Pancreas (tissue), 10 donors: ENCODE measurements at places on chromosomes 3 and 15. TPM values are rescaled to one million over a fixed set of nuclear protein-coding genes. Genes with fewer than 3 reads are reported as not detected.
A peak's percentile ranks its signal among the peaks of the same experiment; 100 is the strongest.

Gene TRANK1
- total RNA-seq = 2.5 TPM

Gene SUSD5
- total RNA-seq = 0.08 TPM

Gene FRG2C
- total RNA-seq = not detected

Gene SIDT1
- total RNA-seq = 2.4 TPM

DNA sequence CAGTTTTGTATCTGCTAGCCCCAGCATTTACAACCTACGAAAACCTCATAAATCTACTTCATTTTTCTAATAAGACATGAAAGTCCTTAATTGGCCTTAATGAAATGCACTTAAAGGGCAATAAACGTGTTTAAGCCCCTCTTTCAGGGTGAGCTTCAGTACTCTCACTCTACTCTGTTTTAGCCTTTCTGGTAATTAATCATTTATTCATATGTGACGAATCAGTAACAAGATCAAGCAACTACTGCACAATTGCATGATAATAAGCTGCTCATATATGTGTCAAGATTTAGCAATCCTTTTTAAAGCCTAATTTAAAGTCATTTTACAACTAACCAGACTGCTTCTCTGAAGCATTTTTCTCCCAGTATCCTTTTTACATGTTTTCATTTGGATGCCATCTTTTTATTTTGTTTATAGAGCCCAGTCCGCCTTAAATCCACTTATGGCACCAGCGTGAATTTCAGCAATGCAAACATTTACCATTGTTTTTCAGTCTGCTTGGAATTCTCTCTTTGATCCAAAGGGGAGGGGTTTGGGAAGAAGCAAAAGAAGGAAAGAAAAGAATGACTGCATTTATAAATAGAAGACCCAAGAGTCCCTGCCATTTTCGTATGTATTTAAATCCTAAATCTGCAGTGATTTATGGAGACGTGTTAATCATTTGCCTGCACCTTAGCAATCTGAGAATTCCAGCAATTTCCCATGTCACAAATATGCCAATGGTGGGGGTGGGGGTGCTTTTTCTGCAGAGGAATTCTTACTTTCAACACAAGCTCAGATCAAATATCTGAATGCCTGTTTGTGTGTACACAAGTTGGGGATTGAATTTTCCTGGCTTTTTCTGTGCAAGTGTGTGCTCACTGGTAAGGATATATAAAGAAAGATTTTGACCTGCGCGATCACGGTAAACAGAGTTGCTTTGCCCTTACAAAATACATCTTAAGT lies 230.8 kb upstream of the TBC1D5 start:
- H3K27me3 ChIP-seq = no peaks in the 10 kb centered on the region
- no peaks in the 10 kb centered on the region for H3K36me3 ChIP-seq

GRCh38 chr15:44659056-44659455 lies 4.4 kb downstream of the SPG11 start:
- no peak overlapping the region for H3K27ac ChIP-seq
- no peak overlapping the region for H3K4me3 ChIP-seq
- peaks cover 31% of the 10 kb centered on the region for H3K36me3 ChIP-seq
- H3K4me1 ChIP-seq = peaks cover 6% of the 10 kb centered on the region
- no peak for DNase-seq

DNA sequence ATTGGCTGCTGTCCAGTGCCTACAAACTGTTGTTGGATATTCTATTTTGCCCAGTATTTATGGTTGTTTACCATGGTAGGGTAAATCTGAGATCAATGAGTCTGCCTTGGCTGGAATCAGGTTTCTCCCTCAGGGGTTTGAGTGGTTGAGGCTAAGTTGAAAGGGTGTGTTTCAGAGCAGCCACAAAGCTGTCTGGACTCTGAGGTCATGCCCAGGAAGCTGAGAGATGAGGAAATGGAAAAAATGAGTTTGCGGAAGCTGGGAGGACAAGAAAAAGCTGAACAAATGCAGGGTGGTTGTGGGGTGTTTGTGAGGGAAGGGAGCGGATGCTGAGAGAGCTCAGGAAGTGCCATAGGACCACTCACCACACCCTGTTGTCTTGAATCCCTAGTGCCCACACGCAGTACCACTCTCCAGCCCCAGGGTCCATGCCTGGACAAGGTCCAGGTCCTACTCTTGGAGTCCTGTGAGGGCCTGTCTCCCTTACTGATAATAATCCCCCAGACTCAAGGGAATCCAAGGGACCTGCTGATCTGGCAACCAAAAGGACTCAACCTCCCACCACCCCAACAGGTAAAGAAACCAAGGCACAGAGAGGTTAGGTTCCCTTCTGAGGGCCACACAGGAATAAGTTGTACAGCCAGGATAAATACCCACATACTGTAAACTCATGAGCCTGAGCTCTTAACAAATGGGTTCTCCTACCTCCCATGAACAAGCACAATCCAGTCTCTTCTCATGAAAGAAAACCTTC lies 81.6 kb downstream of the PPCDC start:
- DNase-seq = no peak
- no peaks in the 10 kb centered on the region for H3K4me1 ChIP-seq
- H3K27ac ChIP-seq = no peak overlapping the region
- no peaks in the 10 kb centered on the region for H3K36me3 ChIP-seq
- no peaks in the 10 kb centered on the region for H3K27me3 ChIP-seq

DNA sequence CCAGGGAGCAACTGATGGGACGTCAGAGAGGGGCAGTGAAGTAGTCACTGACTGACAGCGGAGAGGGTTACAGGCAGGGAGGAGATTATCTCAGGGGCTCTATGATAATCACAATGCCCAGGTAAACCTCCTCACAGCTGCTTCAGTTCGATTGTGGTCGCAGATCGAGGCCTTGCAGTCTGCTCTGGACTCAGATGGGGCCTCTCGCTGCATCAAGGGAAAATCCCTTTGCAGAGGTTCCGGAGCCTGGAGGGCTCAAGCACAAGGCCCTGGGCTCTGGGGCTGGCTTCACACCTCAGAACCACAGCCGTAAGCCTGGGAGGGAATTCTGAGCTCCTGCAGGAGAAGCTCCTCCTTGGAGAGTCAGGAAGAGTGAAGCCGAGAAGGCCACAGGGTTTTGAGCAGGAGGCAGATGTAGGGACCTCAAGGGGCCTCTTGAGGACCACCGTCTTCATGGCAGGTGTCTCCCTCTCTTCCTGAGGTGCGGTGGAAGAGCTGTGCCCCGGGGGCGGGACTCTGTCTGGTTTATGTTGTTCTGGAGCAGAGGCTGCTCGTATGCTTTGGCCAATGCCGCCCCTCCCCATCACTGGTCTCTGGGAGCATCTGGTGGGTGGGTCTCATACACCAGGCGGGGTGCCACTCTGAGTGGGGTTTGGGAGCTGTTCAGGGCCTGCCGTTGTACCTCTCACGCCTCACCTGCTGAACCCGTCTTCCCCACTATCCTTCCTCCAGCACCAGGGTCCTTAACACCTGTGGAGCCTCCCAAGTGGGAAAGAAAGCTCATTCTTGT lies 19.5 kb upstream of the SNRPA1 start:
- no peak overlapping the region for H3K4me3 ChIP-seq
- no peaks in the 10 kb centered on the region for H3K36me3 ChIP-seq
- no peak for DNase-seq
- no peaks in the 10 kb centered on the region for H3K4me1 ChIP-seq
- H3K27ac ChIP-seq = no peak overlapping the region

GRCh38 chr3:124209426-124209825 lies 217.5 kb upstream of the ROPN1 start:
- no peak for DNase-seq
- no peak overlapping the region for H3K27ac ChIP-seq
- no peaks in the 10 kb centered on the region for H3K36me3 ChIP-seq
- no peak overlapping the region for H3K4me3 ChIP-seq

DNA sequence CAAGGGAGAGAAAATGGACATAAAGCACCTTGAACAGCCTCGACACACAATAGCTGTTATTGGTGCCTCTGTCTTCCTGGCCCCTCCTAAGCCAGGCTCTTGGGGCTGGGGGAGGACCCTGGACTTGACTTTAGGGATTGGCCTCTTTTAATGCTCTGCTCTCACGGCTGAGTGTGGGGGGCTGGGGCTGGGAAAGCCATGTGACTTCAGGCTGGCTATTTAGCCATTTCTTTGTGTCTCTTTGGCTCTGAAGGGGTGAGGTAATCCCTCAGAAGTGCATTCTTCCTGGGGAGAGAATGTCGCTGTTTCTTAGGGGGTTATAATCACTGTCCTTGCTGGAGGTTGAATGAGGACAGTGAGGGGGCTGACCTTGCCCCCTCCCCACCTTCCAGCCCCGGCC lies 26.2 kb downstream of the MAGEF1 start:
- no peak overlapping the region for H3K27ac ChIP-seq
- no peak for DNase-seq
- H3K4me1 ChIP-seq = no peaks in the 10 kb centered on the region
- no peak overlapping the region for H3K4me3 ChIP-seq

DNA sequence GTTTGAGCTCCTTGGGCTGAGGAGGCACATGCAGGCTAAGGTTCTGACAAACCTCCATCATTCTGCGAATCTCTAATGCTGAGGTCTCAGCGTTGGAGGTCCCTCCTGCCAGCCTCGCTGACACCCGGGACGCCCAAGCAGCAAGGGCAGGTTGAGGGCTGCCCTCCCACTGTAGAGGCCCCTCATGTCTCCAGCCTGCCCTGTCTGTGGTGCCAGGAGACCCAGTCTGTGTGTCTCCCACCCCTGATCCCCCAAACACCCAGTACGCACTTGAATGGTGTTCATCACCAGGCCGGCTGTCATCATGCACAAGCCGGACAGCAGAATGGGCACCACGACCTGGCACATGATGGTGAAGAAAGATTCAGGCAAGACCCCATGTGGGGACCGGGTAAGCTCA lies 27.8 kb downstream of the SLC41A3 start:
- no peak overlapping the region for H3K4me3 ChIP-seq
- no peaks in the 10 kb centered on the region for H3K27me3 ChIP-seq
- no peaks in the 10 kb centered on the region for H3K4me1 ChIP-seq
- no peak overlapping the region for H3K27ac ChIP-seq

GRCh38 chr3:132550579-132551305 lies 46.3 kb upstream of the ACKR4 start:
- no peaks in the 10 kb centered on the region for H3K36me3 ChIP-seq
- no peaks in the 10 kb centered on the region for H3K27me3 ChIP-seq
- H3K27ac ChIP-seq = peak overlapping the region; percentile 54
- no peak for DNase-seq

- H3K4me3 ChIP-seq = no peak overlapping the region
- H3K27me3 ChIP-seq = no peaks in the 10 kb centered on the region
- no peaks in the 10 kb centered on the region for H3K36me3 ChIP-seq
- H3K27ac ChIP-seq = no peak overlapping the region
Observed at GRCh38 chr3:5426094-5426883, 238.8 kb downstream of the EDEM1 start.

- no peaks in the 10 kb centered on the region for H3K4me1 ChIP-seq
- H3K4me3 ChIP-seq = no peak overlapping the region
- no peaks in the 10 kb centered on the region for H3K27me3 ChIP-seq
- H3K36me3 ChIP-seq = no peaks in the 10 kb centered on the region
Observed at GRCh38 chr3:56952061-56952460, 108.4 kb upstream of the SPATA12 start.

GRCh38 chr3:152318512-152318911 lies 49.8 kb downstream of the MBNL1 start:
- DNase-seq = no peak
- H3K27ac ChIP-seq = no peak overlapping the region
- no peak overlapping the region for H3K4me3 ChIP-seq

- no peaks in the 10 kb centered on the region for H3K36me3 ChIP-seq
- no peak overlapping the region for H3K4me3 ChIP-seq
- no peaks in the 10 kb centered on the region for H3K4me1 ChIP-seq
- DNase-seq = no peak
Observed at GRCh38 chr3:14614862-14615261, 36.7 kb upstream of the CCDC174 start.
